Activated CD4-positive, alpha-beta T cell treated with anti-CD3 and anti-CD28 coated beads, Interleukin-2, amount 50 U/mL, for 24 hours (primary cell): ENCODE measurements at places on chromosomes 4 and X.

DNA sequence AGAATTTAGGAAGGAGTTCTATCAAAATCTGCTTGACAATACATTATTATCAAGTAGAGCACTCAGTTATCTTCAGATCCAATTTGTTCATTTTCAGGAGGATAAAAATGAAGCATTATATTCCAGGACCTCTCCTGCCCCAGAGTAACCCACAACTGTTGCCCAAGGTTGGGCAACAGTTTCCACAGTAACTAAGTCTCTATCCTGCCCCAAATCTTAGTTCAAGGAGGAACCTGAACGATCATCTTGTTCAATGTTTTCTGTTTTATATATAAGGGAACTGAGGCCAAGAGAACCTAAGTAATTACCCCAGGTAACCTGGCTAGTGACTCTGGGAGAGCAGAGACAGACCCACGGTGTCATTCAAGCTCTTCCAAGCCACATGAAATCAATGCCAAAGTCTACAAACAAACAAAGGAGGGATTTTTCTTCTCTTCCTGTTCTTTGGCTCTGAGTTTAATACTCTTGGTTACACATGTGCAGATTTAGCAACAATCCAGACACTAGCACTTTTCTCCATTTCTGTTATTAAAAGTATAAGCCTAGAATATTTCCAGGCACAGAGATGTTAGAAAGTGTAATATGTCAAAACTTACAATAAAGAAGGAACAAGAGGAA is 105.6 kb downstream of the C4orf51 start:
- no peak for DNase-seq

DNA sequence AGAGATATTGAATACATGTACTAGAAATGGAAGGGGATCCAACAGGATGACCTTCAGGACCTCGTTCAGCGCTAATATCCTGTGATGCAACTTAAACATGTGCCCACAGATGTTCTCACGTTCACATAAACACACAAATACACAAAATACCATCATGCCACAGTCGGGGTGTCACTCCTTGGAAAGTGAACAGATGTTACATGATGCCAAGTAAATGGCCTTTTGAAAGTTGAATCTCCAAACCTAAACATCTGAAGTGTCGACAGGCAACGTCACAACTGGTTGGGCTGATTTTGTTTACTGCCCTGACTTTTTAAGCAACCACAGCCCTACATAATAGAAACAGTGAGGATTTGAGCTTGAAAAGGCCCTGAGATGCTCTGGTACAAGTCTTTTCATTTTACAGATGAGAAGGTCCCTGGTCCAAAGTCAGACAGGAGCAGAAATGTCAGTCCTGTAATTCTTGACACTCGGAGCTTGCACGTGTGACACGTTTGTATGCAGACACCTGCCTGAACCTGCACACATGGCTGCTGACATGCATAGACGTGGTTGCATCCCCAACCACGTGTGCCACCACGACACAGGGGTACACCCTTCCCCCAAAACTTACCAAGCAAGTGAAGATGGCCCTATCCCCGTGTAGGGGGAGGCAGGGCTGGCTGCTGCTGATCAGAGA is 23.5 kb upstream of the BCORL1 start:
- DNase-seq = no peak

- no peak for DNase-seq
Measured at GRCh38 chr4:109967798-109968520, 55.3 kb downstream of the EGF start.

- no peak for DNase-seq
Measured at GRCh38 chrX:15242899-15243555, 26.9 kb downstream of the ASB9 start.

DNA sequence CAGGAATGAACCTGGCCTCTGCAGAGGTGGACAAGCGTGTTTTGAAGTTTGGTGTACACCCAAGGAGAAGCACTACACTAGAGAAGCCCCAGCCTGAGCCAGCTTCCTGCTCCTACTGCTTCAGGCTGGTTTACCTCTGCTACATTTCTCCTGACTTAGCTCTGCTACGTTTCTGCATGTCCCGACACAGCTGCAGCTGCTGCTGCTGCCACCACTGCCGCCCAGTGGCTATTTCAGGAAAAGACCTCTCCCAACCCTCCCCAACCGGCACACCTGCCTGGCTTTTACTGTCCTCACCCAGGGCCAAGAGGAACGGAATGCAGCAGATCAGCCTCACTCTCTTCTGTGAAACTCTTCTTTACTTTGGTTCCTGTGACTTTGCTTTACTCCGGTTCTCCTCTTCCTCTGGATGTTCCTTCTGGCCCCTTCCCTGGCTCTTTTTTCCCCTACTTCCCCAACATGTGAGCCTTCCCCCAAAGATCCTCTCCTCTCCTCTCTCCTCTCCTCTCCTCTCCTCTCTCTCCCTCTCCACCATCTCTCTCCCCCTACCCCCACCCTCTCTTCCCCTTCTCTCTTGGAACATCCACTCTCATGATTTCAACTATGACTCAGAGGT is 3.1 kb upstream of the P2RY4 start:
- DNase-seq = no peak

GRCh38 chr4:138275216-138275615 is 33.1 kb upstream of the SLC7A11 start:
- DNase-seq = no peak

- no peak for DNase-seq
Measured at GRCh38 chr4:14518136-14518535, 484.1 kb upstream of the CPEB2 start.

DNA sequence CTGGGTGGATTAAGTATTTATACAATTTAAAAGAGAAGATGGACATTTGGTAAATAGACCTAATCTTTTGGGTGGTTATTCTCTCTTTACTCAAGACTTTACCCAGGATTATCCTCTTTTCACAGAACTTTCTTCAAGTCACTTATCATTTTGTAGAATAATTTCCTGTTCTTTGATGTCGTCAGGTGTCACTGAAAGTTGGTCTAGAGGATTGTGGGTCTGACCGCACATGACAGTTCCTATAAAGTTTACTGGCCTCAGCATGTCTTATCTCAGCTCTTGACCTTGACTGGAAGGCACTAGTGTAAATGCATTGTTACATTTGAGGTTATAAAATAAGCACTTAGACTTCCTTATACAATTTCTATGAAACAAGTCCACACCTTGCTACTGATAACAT is 139.9 kb upstream of the SLC4A4 start:
- no peak for DNase-seq

DNA sequence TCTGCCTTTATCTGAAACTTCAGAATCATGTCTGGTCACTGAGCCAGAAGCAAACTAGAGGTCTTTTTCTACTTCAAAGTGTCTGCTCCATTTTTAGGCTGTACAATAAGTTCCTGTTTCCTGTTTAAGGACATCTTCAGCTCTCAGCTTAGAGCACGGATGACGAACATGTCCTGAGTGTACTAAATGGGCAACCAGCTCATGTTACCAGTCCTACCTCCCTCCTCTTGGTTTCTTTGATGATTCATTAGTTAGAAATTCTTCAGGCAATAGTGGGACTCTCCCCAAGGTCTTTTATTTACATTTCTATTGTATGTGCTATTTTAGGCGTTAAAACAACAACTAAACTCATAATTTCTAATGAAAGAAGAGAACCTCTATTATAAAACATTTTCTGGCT is 58.0 kb downstream of the ENPEP start:
- no peak for DNase-seq

GRCh38 chrX:138872537-138872936 is 161.0 kb upstream of the FGF13 start:
- no peak for DNase-seq

DNA sequence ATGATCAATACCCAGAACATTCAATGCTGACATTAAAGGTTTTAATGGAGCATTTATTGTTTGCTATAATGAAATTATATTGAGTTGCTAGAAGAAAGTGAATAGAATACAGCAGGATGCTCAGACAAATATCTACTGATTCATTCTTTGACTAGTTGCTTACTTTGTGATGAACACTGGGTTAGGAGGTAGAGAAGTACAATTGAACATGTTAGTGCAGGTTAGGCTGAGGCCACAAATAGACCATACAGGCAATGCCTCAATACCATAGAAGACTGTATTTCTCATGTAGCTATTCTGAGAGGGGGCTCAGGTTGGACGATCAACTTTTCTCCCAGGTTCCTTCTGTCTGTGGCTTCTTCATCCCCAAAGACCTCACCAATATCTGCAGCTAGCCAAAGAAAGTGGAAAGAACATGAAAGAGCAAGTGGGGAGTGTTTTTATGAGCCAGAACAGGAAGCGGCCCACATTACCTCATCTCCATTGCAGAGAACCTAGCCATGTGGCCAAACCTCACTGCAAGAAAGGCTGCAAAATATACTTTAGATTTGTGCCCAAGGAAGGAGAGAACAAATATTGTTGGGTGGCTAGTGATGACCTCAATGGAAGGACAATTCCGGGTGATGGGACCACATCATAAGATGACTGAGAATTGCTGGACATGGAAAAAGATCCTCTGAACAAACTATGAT is 180.3 kb upstream of the GATB start:
- DNase-seq = no peak

- DNase-seq = no peak
Measured at GRCh38 chr4:80535551-80535950, 200.0 kb downstream of the CFAP299 start.

GRCh38 chr4:26330186-26330787 is 9.5 kb downstream of the RBPJ start:
- DNase-seq = no peak

GRCh38 chrX:123869488-123869887 is 9.6 kb downstream of the XIAP start:
- DNase-seq = no peak

- no peak for DNase-seq
Measured at GRCh38 chrX:101685923-101686322, 26.3 kb upstream of the ARMCX2 start.

GRCh38 chr4:15712214-15712613 is 9.3 kb downstream of the BST1 start:
- no peak for DNase-seq

- DNase-seq = no peak
Measured at GRCh38 chr4:106715825-106716224, 320.3 kb downstream of the DKK2 start.

- DNase-seq = no peak
Measured at GRCh38 chr4:160772668-160773067, 1391.1 kb downstream of the FSTL5 start.

DNA sequence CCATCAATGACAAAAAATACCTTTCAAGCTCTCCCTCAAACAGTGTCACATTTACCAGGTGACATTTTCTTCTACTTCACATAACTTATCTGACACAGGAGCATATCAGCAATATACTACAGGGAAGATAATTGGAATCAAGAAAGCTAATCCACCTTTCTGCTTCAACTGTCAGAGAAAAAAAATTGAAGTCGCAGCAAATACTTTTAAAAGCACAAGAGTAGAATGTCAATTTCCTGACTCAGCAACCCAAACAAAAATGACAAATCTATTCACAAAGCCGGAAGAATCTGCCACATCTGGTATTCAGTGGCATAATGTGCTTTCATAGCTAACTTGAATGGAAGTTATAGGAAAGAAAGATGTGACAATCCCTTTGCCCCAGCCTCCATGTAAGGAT is 36.7 kb downstream of the AGA start:
- DNase-seq = no peak

DNA sequence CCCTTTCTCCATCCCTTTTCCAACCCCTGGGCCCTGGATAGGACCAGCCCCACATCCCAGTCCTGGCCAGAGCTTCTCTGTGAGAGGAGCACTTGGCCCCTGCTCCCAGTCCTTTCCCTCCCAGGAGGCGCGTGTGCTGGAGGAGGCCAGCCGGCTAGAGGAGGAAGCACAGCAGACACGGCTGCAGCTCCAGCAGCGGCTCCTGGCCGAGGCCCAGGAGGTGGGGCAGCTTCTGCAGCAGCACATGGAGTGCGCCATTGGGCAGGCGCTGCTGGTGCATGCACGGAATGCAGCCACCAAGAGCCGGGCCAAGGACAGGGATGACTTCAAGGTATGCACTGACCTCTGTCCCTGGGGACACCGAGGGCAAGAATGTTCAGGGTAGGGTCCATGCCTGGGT is 87.5 kb downstream of the EVC start:
- no peak for DNase-seq

DNA sequence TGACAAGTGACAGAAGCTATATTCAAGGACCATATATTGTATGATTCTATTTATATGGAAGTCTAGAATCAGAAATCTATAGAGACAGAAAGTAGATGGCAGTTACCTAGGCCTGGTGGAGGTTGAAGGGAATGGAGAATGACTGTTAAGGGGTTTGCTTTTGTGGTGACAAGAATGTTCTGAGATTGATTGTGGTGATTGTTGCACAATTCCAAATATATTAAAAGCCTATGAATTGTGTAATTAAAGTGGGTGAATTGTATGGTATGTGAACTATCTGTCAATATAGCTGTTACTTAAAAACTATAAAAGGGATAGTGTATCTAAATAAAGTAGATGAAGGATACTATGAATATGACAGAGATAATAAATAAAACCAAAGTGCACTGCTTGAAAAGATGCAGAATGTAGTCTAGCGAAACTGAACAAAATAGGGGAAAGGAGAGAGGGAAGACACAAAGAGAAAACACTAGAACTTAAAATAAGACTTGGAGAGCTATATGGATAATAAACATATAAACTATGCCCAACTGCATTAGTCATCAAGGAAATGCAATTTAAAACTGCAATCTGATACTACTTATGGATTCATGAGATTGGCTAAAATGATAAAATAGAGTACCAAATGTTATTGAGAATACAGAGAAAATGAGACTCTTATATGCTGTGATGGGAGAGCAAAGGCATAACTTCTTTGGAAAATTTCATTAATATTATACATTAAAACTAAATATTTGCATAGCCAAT is 82.1 kb upstream of the BANK1 start:
- DNase-seq = no peak

GRCh38 chr4:121789960-121790829 is 10.9 kb upstream of the EXOSC9 start:
- no peak for DNase-seq

DNA sequence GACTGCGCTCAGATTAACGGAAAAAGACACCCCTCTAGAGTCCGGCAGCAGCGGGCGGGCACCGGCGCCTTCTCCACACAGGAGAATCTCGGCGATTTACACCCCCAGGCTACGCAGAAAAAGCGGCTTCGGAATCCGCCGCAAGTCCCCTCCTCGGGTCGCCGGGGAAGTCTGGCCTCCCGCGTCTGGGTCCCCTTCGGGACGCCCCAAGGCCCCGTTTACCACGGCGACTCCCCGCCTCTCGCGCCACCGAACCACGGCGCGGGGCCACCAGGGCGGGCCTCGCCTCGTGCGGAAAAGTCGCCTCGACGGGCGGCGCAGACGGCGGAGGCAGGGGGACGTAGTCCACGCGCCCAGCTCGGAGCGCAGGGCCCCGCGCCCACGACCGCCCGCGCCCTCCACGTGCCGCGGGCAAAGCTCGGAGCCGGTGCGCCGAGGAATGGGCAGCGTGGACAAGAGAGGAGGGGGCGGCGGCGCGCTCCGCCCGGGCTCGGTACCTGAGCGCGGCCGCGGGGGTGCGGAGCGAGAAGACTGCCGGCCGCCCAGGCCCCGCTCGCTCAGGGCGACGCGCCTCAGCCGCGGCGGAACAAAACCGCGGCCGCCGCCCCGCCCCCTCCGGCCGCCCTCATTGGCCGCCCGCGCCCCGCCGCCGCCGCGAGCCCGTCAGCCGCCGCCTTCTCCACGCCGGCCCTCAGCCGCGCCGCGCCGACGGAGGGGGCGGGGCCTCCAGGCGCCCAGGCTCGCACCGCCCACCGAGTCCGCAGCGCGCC is at the start of gene FAM53A:
TSS of gene FAM53A (minus strand) at position 578 of the 770 bp plus-strand sequence. CDS start 15,572 bp downstream, outside the sequence.
- peak; percentile 20 for DNase-seq
